ENCODE measurements at places on chromosomes 5 and 9.

- DNase-seq = no peak
These were observed 10.4 kb upstream of the ACTBL2 start for GRCh38 chr5:57493034-57493433.

- no peak for DNase-seq
These were observed 2.7 kb downstream of the PTGER4 start for GRCh38 chr5:40682154-40683017.

GRCh38 chr5:176847726-176848290 lies 37.4 kb downstream of the UNC5A start:
- DNase-seq = no peak

- no peak for DNase-seq
These were observed 31.5 kb downstream of the PAX5 start for GRCh38 chr9:37002413-37003217.

DNA sequence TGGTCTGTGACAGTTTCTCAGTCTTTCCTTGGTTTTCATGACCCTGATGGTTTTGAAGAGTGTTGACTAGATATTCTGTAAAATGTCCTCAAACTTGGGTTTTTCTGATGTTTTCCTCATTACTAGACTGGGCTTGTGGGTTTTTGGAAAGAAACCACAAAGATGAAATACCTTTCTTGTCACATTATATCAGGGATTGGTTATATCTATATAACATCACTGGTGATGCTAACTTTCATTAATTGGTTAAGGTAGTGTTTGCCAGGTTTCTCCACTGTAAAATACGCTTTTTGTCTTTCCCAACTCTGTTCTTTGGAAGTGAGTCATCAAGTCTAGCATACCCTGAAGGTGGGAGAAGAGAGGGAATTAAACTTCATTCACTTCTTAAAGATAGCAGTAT lies 3.3 kb upstream of the IL31RA start:
- DNase-seq = no peak

GRCh38 chr9:13213337-13213736 lies 66.2 kb downstream of the MPDZ start:
- no peak for DNase-seq

DNA sequence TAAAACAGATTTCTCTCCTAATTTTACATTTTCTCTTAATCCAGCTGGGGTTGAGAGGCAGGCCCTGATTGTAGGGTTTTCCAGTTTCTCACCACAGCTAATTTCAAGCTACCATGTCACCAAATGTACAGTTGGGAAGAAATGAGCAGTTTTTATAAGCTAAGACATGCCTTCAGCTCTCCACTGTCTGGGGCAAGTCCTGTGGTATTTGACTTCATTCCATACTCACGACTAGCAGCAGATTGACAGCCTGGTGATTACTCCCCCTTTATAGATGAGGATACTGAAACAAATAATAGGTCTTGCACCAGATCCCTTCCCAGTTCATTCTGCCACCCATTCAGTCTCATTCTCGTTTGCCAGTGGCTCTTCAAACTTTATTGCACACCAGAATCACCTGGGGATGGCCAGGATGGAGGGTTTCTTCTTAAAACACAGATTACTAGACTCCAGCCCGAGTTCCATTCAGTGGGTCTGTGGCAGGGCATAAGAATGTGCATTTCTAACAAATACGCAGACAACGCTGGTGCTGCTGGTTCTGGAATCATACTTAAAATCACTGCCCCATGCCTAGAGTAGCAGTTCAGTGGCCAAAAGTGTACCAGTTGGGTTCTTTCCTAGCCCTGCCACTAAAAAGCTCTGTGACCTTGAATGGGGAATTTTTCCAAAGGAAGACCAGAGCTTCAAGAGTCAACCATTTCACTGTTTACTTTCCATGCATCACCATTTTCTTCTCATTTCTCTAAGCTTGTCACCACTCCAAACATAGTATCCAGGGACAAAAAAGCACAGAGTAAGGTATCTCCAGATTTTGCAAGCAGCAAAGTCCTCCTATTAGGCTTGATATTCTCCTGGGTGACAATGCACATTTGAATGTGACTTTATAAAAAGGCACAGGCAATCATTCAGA lies 64.3 kb downstream of the CSNK1A1 start:
- no peak for DNase-seq

GRCh38 chr5:139881143-139881733 lies 85.6 kb downstream of the PSD2 start:
- DNase-seq = no peak

DNA sequence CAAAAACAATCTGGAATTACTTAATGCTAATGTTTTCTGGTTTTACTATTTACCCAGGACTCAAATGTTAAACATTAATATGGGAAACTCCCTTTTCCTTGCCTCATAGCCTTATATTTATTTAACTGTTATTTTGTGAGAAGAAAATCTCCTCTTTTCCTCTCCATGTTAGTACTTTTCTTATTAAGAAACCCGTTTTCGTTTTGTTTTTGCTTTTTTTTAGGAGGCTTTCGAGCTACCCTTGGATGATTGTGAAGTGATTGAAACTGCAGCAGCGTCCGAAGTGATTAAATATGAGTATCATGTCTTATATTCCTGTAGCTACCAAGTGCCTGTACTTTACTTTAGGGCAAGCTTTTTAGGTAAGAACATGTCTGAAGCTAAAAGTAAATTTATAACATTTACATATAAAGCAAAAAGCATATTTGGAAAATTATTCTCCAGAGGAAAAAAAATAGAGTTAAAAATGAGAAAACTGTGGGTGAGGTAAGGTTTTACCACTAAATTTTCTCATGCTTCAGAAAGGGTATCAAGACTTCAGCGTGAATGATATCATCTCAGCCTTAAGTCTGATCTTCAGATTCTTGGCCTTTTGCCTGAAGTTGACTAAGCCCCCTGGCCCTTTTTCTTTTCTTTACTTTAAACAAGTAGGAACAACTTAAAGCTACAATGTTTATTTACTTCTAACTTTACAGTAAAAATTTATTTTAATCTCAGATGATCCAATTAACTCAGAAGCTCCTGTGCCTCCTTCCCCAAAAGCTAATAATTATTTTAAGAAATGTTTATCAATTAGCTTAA lies 113.8 kb downstream of the RPS23 start:
- DNase-seq = no peak

GRCh38 chr5:158700231-158701006 lies 399.3 kb downstream of the EBF1 start:
- DNase-seq = no peak

GRCh38 chr9:137411645-137412380 lies 11.1 kb downstream of the EXD3 start:
- DNase-seq = peak; percentile 63

DNA sequence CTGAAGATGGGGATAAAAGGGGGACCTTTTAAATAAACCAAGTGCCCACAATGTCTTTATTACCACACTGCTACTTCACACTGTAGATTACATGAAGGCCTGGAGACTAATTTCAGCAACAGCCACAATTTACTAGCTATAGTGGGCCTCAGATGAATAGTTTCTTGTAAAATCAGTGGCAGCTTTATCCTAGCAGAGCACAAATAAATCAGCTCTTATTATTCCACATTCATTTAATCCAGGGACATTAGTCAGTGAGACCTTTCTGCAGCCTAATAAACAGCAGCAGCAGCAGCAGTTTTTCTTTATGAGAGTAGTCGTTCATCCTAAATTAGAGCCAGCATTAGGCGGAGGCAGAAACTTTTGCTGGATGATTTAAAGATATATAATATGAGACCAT lies 542.3 kb downstream of the PSAT1 start:
- no peak for DNase-seq

- DNase-seq = peak; percentile 27
These were observed 33.2 kb downstream of the NEK6 start for GRCh38 chr9:124290743-124291554.

DNA sequence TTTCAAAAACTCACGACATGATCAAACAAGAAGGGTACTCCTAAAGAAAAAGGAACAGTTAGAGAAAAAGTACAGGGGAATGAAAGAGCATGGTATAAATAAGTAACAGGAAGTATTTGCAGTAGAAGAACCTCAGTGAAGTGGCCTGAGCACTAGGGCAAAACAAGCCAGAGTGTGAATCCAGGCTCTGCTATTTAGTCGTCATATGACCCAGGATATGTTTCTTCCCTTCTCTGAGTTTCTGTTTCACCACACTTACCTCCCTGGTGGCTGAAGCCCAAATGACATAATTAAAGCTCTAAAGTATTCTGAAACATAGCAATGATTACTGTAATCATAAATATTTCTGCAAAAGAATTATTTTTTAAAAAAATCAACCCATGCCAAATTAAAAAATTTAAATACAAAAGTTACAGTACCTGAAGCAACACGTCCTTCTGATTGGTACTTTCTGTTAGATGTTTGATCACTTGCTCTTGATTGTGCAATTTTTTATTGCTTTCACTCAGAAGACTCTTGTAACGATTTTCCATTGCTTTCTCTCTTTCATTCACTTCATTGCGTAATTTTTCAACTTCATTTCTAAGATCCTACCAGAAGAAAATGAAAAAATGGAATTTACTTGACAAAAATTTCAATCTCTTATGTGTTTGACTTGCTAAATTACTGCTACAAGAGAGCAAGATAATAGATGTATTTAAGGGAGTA lies 88.9 kb downstream of the CDK5RAP2 start:
- DNase-seq = no peak

GRCh38 chr5:53667621-53668020 lies 107.2 kb downstream of the NDUFS4 start:
- no peak for DNase-seq

GRCh38 chr5:101515721-101516120 lies 612.6 kb upstream of the ST8SIA4 start:
- DNase-seq = no peak

DNA sequence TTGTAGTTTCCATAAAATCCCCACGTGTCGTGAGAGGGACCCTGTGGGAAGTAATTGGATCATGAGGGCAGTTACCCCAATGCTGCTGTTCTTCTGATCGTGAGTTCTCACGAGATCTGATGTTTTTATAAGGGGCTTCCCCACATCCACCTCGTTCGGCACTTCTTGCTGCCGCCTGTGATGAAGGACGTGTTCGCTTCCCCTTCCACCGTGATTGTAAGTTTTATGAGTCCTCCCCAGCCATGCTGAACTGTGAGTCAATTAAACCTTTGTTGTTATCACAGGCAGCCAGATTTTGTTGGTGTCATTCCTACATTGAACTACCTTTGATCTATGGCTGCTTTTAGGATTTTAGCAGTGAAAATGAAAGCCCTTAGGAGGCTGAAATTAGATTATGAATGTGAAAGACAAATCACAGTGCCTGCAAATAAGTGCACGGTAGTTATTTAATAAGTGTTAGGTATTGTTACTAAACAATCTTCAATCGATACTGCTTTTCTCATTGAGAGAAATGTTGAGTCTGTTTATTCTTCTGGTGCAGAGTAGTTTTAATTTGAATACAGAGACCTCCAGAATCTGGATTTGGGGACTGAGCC lies 68.0 kb upstream of the C6 start:
- no peak for DNase-seq

DNA sequence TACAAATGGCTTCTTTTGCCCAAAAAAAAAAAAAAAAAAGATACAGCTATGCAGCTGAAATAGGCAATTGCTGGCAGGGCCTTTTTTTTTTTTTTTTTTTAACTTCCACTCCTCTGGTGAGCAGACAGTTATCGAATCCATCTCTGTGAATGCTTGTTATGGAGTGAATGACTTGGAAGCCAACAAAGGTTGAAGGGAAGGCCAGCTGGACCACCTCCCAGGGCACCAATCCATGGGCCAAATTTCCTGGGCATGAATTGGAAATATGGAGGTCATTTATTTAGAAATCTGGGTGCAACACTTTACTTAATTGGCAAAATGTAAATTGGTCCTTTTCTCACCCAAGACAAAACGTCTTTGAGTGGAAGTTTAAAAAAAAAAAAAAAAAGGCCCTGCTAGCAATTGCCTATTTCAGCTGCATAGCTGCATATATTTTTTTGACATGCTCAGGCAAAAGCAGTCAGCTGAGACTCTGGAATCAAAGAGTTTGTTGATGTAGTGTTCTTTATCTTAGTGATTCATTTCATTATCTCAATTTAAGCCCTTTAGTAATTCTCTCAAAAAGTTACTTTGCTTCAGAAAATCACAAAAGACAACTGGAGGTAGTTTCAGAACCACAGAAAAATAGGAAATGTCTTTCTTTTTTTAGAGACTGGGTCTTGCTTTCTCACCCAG lies 392.2 kb upstream of the KLF4 start:
- DNase-seq = no peak

- no peak for DNase-seq
These were observed 170.4 kb upstream of the PANK3 start for GRCh38 chr5:168749391-168750100.

GRCh38 chr9:133406480-133407307 lies 11.1 kb downstream of the REXO4 start:
- peak; percentile 33 for DNase-seq

- DNase-seq = no peak
These were observed 88.7 kb upstream of the PRRC1 start for GRCh38 chr5:127428748-127429147.

GRCh38 chr9:137148242-137148641 lies 9.3 kb downstream of the GRIN1 start:
- no peak for DNase-seq

DNA sequence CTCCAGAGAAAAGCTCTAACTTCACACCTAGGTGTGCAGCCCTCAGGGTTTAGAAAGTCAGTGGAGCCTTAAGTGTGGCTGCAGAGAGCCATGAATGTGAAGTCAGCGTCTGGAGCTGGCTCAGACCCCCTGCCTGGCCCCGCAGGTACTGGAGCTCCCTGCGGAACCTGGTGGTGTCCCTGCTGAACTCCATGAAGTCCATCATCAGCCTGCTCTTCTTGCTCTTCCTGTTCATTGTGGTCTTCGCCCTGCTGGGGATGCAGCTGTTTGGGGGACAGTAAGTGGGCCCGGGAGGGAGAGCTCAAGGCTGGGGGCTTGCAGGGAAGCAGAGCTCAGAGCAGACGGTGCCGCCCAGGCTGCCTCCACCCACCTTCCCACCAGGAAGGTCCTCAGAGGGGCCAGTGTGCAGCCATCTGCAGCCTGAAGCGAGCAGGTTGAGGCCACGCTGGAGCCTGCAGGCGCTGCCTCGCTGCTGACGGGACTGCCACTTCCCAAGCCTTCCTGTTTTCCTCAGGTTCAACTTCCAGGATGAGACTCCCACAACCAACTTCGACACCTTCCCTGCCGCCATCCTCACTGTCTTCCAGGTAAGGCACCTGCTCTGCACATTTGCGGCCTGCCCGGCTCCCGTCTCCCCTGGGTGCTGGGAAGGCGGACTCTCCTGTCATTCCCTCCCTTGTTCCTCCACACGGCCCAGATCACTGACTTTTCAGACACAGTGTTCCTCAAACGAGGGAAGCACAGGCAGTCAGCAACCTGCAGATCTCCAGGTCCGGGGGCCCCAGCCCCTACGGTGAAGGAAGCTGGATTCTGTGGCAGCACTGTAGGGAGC lies 108.9 kb downstream of the CACNA1B start:
- DNase-seq = no peak

DNA sequence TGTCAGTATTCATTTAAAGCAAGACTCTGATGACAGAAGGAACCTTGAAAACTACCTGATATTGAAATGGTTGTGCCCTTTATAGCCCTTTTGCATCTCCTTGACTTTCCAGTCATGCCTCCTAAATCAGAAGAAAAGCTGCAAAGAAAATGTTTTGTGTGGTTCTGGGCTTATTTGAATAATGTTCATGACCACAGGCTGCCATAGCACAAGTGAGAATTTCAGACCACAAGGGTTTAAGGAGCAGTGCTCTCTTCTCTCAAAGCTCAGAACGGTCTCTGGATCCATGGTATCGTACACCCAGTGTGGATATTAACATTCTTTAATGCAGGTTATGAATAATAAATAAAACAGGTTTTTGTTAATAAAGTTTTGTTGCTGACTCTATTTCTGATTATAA lies 54.2 kb downstream of the GPR107 start:
- DNase-seq = no peak
